ENCODE measurements at places on chromosomes 1 and 21.

GRCh38 chr1:3410142-3410925, 44.1 kb upstream of the ARHGEF16 start:
- DNase-seq: peak; percentile 58

DNA sequence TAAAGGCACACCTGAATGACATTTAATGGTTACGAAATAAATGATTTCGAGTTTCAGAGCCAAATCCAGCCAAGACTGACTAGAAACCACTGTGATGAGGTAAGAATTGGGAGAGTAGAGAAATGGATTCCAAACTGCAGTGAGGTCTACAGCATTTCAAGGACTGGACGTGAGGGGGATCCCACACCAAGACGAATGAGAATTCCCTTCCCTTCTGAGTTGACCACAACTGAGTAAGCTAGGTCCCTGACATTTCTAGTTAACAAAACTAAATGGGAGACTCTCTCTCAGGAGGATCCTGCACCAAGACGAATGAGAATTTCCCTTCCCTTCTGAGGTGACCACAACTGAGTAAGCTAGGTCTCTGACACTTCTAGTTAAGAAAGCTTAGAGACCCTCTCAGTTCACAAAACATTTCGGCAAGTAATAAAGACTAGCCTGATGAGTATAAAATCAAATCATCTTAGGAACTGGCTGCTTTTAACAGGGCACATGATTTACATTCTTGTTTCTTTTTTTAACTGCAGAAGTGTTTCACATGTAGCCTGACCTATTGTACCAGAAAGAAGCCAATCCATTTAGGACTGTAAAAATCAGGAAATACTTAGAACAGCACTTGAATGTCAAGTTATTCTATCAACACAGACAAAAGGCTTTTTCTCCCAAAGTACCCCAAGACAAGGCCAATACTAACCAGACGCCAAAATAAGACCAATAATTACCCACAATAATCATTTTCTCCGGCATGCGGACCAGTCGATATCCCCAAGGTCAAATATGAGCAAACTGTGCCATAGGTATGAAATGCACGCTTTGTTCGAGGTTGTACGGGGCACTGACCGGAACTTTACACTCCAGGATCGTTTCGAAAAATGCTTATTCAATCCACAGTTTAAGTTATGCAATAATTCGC, 1.4 kb upstream of the SPATA1 start:
- no peak for DNase-seq

- DNase-seq: peak; percentile 81
Measured at GRCh38 chr1:110339407-110340206, 430 bp downstream of the RBM15 start.

DNA sequence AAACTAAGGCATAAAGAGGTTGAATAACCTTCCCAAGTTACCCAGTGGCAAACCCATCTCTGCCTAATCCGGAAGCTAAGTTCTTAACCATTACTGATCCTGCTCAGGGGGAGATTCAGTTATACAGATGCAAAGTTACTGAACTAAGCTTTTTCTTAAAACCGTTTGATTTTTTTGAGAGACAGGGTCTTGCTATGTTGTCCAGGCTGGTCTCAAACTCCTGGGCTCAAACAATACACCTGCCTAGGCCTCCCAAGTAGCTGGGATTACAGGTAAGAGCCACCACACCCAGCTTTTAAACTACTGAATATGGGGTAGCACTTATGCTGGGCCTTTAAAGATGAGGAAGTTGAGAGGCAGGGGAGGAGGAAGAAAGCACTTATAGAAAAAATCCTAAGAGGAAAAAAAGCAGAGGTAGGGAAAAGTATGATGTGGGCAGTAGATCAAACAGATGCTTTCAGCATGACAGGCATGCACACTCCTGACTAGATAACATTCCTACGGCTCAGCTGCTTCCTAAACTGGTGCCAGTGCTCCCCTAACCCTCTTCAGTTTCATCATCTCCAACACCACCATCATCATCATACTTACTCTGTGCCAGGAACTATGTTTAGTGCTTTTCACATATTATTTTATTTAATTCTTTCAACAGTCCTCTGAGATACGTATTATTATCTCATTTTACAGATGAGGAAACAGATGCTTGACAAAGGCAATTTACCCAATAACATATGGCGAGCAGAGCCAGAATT, 5.8 kb downstream of the PAFAH2 start:
- no peak for DNase-seq

DNA sequence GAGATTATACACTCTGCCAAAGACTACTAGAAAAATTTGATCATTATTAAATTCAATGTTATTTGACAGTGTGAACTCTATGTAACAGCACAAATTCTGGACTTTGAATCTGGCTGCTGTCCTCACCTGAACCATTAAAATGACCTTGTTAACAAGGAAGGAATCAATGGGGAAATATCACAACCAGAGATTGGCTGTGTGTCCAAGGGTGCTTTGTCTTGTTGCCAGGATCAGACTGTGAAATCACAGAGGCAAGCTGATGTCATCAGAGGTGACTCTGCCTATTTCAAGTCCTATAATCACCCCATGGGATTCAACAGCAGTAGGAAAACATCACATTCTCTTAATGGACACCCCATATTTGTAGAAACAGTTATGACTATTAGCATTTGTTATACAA, 46.8 kb downstream of the ADAMTS5 start:
- DNase-seq: no peak

All from anterior cingulate cortex (tissue), 58 donors.